ENCODE measurements at places on chromosomes 16 and 17.

GRCh38 chr17:69819316-69820087, 255.5 kb upstream of the KCNJ16 start:
- DNase-seq, result no peak

DNA sequence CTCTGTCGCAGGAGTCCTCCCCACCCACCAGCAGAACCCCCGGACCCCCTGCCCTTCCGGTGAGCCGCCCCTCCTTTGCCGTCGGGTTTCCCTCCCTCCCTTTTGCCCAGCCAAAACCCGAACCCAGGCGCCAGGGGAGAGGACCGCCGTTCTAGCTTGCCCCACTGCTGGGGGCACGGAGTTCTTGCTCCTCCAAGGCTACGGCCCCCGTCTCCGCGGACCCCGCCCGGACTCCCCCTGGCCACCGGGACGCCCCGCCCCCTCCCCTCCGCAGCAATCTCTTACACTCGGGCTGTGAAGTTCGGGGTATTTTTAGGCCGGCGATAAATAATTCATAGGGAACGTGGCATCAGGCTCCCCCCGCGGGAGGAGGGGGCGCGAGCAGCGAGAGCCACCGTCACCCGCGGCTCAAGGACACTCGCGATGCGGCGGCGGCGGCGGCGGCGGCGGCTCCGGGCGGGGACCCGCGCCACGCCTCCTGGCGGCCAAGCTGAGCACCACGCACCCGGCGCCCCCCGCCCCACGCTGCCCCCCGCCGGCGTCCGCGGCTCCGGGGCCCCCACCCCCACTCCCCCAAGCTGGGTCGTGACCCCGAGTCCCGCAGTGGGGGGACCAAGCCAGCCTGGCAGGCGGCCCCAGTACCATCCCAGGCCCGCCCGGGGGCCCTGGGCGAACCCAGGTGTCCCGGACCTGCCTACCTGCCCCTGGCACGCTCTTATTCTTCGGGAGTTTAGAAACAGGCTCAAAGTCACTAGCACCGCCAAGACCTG, at the start of gene GRIN2C:
TSS of gene GRIN2C (minus strand) at position 427 of the 770 bp plus-strand sequence. CDS start 4,793 bp downstream, outside the sequence.
- no peak for DNase-seq

DNA sequence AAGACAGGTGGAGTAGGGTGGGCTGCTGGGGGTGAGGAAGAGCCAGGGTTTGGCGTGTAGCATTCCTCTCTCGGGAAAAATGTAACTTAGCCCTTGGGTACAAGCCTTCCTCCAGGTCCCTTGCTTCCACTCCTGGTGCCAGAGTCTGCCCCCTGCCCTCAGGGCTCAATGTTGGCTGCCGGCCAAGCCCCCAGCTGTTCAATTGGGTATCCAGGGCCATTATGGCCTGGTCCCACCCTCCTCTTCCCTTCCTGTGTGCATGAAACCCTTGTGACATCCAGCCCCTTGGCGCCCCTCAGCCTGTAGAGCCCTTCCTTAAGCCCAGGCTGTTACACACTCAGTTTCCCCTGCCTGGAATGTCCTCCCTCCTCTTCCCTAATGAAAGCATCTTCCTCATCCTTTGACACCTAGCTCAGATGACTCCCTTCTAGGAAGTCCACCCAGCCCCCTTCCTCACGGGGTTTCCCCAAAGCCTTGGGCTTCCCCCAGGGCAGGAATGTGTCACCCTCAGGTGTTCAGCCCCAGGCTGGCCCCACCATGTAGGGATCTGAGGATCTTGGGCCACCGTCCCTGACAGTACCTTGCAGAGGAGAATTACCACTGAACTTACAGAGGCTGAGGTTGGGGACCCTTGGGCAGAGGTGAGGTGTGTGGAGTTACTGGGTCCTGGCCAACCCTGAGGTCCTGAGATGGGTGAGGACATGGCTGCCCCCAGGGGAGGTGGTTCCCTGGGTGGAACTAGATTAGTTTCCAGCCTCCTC, 30.0 kb downstream of the B9D1 start:
- no peak for DNase-seq

DNA sequence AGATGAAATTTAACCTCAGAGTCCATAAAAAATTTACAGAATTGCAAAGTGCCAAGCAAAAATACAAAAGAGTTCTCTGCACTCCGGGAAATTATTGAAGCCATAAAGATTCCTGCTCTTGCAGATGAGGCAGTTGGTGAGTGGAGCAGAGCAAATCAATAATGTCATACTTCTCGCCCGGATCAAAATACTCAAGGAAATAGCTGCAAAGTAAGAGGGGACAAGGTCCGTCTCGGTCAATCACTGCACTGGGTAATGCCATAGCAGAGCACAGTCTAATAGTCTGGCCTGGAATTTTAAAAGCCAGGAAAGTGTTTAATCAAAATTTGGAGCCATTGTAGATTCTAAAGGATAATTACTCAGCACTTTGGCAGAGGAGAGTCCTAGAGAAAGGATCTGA, 58.9 kb downstream of the GP2 start:
- no peak for DNase-seq

DNA sequence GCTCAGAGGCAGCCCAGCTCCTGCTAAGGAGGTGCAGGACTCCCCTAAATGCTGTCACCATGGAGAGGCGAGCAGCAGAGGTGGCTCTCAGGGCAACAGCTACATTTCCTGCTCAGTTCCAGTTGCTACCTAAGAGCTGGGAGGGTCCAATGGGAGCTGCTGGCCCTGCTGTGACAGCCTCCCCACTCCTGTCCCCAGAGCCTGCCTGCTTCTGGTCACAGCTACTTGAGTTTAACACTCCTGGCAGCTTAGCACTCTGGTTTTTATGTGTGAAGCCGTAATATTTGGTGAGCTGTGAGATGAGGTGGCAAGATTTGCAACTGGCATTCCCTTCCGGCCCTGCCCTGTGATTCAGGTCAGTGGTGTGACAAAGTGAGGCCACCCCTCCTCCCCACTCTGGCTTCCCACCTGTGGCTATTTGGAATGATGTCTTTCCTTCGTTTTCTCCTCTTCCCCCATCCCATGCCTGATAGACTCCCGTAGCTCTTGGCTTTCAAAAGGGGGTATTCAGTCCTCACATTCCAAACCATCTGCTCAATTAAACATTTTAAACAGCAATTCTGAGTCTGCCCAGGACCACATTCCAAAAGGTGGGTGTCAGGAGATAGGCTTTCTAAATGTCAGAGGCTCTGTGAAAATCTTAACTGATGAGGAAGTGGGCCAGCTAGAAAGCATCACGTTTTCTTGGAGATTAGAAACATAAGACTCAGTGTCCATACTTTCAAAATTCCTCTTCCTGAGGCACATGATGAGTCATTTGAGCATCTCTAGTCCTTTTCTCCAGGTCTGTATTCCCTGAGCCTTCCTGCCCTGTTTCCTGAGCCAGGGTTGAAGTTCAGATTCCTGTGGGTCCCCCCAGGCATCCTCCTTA, 42.6 kb upstream of the SKAP1 start:
- DNase-seq, result peak; percentile 51
